ENCODE measurements at places on chromosomes 3 and 15.

GRCh38 chr3:197083486-197083885 is 53.9 kb upstream of the MELTF start:
- H3K4me3 ChIP-seq: no peak overlapping the region
- DNase-seq: no peak
- H3K27me3 ChIP-seq: no peaks in the 10 kb centered on the region
- no peaks in the 10 kb centered on the region for H3K36me3 ChIP-seq
- H3K4me1 ChIP-seq: no peaks in the 10 kb centered on the region

DNA sequence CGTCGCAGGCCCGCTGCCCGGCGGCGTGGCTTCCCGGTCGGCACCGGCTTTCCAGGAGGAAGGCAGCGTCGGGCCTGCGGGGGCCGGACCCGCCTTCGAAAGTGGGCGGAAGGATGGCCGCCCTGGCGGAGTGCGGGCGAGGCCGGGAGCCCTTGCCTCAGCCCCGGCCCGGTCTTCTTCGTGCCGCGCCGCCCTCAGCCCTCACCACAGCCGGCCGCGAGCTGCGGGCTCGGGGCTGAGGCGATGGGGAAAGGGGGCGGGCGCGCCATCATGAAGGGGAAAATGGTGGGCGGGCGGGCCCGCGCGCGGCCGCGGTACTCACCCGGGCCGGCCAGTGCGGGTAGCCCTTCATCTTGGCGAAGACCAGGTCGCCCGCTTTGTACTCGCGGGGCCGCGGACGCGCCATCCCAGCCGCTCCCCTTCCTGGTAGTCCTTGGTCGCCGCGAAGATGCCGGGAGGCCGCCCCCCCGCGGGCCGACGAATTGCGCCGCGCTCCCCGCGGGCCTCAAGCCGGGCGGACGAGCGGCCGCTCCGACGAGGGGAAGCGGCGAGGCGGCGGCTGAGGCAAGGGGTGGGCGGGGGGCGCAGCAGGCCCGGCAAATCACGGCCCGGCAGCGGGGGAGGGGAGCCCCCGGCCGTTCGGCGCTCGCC is 489 bp downstream of the HDGFL3 start:
- peak; percentile 54 for DNase-seq
- H3K27me3 ChIP-seq: peaks cover 1% of the 10 kb centered on the region
- H3K36me3 ChIP-seq: no peaks in the 10 kb centered on the region

- no peaks in the 10 kb centered on the region for H3K4me1 ChIP-seq
- no peak overlapping the region for H3K27ac ChIP-seq
- DNase-seq: no peak
- no peak overlapping the region for H3K4me3 ChIP-seq
- no peaks in the 10 kb centered on the region for H3K27me3 ChIP-seq
Observed at GRCh38 chr3:46386205-46386604, 15.5 kb downstream of the CCR5 start.

DNA sequence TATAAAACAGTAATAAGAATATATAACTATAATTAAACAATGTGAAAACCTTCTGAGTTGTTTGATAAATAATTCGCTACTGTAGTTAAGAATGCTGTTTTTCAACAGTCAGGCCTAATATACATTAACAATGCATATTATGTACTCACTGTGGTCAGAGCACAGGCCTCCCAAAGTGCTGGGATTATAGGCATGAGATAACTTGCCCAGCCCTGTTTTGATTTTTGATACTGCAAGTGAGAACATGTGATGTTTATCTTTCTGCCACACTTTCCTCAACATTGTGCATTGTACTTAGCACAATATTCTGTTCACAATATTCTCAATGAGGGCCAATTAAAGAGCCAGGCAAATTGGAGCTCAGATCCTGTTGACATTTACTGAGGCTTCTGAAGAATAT is 274.5 kb upstream of the RARB start:
- no peak for DNase-seq
- H3K27ac ChIP-seq: no peak overlapping the region
- H3K4me3 ChIP-seq: no peak overlapping the region
- H3K36me3 ChIP-seq: no peaks in the 10 kb centered on the region
- H3K27me3 ChIP-seq: no peaks in the 10 kb centered on the region
- peaks cover 5% of the 10 kb centered on the region for H3K4me1 ChIP-seq

GRCh38 chr15:44716983-44717602 is 5.8 kb downstream of the B2M start:
- no peaks in the 10 kb centered on the region for H3K4me1 ChIP-seq
- H3K36me3 ChIP-seq: no peaks in the 10 kb centered on the region
- DNase-seq: no peak
- H3K4me3 ChIP-seq: no peak overlapping the region

- no peaks in the 10 kb centered on the region for H3K27me3 ChIP-seq
- no peak overlapping the region for H3K27ac ChIP-seq
- H3K4me1 ChIP-seq: peaks cover 3% of the 10 kb centered on the region
- no peak for DNase-seq
- no peak overlapping the region for H3K4me3 ChIP-seq
Observed at GRCh38 chr15:41798607-41799487, 24.6 kb downstream of the MAPKBP1 start.
